AG08396 (cell line): ENCODE measurements at places on chromosomes 2 and 18.
A peak's percentile ranks its signal among the peaks of the same experiment; 100 is the strongest.

DNA sequence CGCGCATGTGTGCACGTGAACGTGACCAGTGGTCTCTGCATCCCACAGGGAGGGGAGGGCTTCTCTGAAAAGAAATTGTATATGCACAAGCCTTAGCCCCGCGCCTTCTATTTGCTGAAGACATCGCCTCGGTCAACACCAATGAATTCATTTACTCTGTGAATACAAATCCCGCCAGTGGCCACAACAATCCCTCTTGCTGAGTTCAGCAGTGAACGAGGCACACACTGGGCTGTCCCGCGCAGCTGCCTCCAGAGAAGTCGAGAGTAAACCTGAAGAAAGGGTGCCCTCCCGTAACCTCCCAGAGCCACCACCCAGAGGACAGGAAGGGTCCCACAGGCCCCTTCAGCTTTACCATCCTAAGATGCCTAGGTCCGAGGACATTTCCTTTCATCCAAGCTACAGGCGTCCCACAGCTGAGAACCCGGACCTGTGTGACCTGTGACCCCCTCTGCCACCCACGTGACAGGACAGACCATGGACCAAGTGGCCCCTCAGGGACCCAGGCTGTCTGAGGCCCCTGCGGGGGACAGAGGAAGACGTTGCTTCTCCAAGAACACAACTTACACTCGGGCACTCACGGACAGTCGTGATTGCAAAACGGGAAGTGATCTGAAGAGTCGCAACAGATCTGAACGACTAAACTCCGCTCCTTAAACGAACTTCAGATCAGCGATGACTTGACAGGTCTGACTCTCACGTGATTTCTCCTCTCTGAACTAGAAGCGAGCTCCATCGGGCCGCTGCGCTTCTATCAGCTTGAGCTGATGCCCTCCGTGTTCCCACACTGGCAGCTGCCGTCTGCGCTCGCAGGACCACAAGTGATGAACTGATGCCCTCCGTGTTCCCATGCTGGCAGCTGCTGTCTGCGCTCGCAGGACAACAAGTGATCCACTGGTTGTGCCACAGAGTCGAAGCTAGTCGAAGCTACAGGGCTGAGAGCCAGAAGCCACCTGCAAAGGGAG, 92.7 kb downstream of the ZNF516 start:
- no peak for DNase-seq

DNA sequence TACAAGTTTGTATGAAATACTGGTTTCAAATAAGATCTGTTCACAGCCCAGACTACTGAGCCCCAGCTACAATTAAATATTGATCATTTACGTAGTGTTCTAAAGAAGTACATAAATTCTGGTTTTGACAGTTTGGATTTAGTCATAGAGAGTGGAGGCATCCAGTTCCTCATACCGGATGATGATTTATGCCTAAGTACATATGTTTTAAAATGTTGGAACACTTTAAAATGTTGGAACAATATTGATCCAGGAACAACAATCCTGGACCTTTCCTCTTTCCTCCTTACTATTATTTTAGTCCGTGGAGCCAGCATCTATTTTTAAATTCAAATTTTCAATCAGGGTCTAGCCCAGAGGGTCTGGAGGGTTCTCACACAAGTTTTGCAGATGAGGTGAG, 22.8 kb upstream of the TTN start:
- no peak for DNase-seq

DNA sequence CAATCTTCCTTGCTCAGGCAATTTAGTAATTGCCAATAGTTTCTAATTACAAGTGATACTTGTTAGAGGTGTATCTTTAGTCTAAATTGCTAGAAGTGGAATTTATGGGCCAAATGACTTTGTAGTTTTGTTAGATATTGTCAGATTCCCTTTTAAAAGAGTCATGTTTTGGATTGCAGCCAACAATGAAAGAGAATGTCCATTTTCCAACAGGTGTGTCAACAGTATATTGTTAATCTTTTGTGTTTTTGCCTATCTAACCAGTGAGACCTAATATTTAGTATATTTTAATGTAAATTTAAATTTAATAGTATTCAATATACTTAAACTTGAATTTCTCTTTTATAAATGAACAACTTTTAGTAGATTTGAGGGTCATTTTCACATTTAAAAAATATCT, 259.4 kb upstream of the ETAA1 start:
- DNase-seq = no peak

DNA sequence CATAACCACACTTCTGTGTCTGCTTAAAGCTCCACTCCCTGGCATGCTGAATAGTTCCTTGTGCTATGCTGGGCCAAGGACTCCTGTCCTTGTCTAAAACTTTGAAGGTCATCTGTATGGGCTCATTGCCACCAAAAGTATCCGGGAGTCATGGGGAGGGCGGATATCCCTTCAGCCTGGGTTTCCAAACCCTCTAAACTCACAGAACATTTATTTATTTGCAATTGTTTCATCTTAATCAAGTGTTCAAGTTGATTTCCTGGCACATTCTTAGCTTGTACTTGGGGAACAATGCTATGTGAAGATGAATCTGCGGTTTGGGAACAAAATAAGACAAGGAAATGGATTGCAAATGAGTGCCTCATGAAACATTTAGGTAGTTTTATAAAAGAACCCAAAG, 1.8 kb downstream of the NOSTRIN start:
- DNase-seq = no peak

GRCh38 chr2:166373951-166374350, 1.8 kb downstream of the SCN9A start:
- peak; percentile 46 for DNase-seq

DNA sequence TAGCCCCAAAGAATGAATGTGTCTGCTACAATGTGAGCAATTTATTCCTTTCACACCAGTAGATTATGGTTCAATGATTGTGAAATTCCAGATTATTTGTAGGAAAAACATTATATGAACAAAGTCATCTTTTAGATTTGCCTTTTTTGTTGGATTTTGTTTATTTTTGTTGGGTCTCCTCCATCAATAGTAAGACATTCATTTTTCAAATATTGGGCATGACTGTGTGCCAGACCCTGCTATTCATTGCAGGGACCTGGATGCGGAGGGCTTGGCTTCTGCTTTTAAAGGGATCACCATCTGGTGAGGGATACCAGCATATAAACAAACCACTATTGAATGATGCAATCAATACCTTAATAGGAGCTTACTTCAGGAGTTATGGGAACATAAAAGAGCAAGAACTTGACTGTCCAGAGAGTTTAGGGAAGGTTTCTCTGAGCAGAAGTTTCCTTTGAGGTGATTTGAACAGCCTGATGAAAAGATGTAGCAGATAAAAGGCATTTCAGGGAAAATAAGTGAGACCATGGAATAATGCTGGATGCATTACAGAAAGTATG, 486.7 kb downstream of the EPHA4 start:
- no peak for DNase-seq

DNA sequence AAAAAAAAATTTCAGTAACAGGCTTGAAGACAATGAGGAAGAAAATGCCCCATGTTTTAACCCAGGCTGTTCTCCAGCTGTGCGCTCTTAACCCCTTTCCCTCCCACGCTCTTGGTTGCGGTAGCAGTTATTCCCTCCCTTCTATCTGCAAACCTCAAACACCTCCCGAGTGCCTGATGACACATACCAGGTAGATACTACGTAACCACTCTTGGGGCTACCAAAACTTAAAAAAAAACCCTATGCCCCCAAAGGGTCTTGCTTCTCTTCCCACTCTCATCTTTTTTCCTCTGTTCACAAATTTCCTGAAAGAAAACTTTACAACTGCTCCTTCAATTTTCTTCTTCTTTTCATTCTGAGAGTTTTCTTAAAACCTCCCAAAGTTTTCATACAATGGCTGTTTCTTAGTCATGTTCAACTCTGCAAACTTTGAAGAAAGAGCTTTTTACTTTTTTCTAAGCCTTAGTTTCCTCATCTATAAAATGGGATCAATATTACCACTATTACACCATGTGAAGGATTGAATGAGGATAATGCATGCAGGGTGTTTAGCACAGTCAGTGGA, 4.9 kb upstream of the DRC1 start:
- no peak for DNase-seq

- peak; percentile 66 for DNase-seq
Observed at GRCh38 chr2:8534729-8535468, 147.0 kb upstream of the ID2 start.
